Activated naive CD8-positive, alpha-beta T cell treated with anti-CD3 and anti-CD28 coated beads, Interleukin-2, amount 10 ng/mL, durations not matched to agents 7 days and 5 days (primary cell): ENCODE measurements at places on chromosomes 6 and 20. TPM values are rescaled to one million over a fixed set of nuclear protein-coding genes. Genes with fewer than 3 reads are reported as not detected.

The SIRPA gene
- total RNA-seq: 1.5 TPM

- peaks cover 11% of the 10 kb centered on the region for H3K27me3 ChIP-seq
- no peak for DNase-seq
- no peak overlapping the region for H3K4me3 ChIP-seq
- no peak overlapping the region for H3K27ac ChIP-seq
Measured at GRCh38 chr20:19330731-19331130, 118.3 kb downstream of the SLC24A3 start.

GRCh38 chr6:84432619-84433018 is 205.2 kb upstream of the CEP162 start:
- DNase-seq: no peak
- H3K27ac ChIP-seq: no peak overlapping the region
- H3K4me3 ChIP-seq: no peak overlapping the region
- no peaks in the 10 kb centered on the region for H3K4me1 ChIP-seq
- no peaks in the 10 kb centered on the region for H3K36me3 ChIP-seq
- peaks cover 3% of the 10 kb centered on the region for H3K27me3 ChIP-seq

DNA sequence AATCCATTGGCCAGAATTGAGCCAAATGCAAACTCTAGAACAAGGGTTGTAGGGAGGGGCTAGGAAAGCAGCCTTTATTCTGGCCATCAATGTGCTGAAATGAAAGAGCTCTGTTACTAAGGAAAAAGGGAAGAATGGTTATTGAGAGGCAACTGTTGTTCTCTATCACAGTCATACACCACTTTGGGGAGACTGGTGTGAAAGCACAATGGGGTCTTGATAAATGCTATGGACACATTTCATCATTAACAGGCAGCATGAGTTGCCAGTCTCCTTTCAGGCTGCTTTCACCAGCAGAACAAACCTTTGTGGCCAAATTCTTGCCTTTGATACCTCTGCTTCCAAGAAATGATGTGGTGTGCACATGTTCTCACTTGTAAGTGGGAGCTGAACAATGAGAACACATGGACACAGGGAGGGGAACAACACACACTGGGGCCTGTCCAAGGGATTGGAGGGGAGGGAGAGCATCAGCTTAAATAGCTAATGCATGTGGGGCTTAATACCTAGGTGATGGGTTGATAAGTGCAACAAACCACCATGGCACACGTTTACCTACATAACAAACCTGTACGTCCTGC is 86.2 kb downstream of the CDS2 start:
- no peak overlapping the region for H3K4me3 ChIP-seq
- H3K27me3 ChIP-seq: no peaks in the 10 kb centered on the region
- H3K27ac ChIP-seq: no peak overlapping the region
- DNase-seq: no peak
- peaks cover 3% of the 10 kb centered on the region for H3K4me1 ChIP-seq

DNA sequence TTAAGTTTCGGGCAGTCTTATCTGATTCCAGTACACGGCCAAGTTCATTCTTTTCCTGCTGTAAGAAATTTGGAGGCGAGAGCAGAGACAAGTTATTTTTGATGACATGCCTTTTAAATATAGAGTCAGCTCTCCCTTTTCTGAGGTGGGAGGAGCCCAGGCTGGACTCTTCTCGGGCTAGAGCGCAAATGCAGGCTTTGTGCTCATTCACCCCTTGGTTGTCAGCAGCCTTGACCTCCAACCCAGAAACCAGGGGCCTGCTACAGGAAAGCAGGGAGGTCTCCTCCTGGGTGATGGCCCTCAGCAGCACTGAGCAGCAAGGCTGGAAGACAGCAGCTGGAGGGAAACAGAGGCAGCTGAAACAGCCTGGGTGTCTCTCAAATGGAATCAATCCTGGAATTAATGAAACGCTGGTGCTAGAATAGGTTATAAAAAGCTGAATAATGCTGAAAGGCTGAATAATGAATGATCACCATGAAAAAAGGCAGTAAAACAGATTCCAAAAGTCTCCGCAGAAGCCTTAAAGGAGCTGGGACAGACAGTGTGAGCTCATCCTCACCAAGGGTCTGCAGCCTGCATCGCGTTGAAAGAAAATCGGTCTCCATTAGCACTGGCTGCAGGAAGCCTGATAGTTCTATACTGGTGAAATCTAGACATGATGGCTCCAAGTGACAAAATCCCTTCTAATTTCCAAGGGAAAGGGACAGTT is 28.2 kb upstream of the ECI2 start:
- no peak overlapping the region for H3K4me3 ChIP-seq
- H3K4me1 ChIP-seq: peaks cover 5% of the 10 kb centered on the region
- H3K36me3 ChIP-seq: no peaks in the 10 kb centered on the region
- DNase-seq: no peak
- H3K27me3 ChIP-seq: peaks cover 6% of the 10 kb centered on the region

The L3MBTL3 gene
- total RNA-seq: 35.5 TPM

GRCh38 chr6:27505209-27506027 is 32.5 kb upstream of the ZNF184 start:
- no peak overlapping the region for H3K27ac ChIP-seq
- peaks cover 21% of the 10 kb centered on the region for H3K4me1 ChIP-seq
- no peak for DNase-seq
- H3K4me3 ChIP-seq: no peak overlapping the region
- no peaks in the 10 kb centered on the region for H3K36me3 ChIP-seq
